ENCODE measurements at places on chromosomes 12 and 14.

DNA sequence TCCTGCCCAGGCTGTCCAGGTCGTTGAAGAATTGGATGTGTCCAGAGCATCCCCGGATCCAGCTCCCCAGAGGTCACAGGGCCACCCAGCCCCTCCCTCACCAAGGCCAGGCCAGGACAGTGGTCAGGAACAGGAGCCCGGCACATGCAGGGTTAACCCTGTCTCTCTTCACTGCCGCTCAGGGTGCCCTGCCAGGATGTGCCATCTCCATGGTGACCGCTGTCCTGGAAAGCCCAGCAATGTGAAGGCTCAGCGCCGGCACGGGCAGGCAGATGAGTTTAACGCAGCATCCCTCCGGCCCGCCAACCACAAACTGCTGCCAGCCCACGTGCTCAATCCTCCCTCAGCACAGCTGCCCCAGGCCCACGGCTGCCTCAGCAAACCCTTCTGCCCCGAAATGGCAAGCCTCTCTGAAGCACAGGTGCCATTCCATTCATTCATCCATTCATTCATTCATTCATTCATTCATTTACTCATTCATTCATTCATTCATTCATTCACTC is 4.4 kb downstream of the TMEM179 start:
- DNase-seq: peak; percentile 13

DNA sequence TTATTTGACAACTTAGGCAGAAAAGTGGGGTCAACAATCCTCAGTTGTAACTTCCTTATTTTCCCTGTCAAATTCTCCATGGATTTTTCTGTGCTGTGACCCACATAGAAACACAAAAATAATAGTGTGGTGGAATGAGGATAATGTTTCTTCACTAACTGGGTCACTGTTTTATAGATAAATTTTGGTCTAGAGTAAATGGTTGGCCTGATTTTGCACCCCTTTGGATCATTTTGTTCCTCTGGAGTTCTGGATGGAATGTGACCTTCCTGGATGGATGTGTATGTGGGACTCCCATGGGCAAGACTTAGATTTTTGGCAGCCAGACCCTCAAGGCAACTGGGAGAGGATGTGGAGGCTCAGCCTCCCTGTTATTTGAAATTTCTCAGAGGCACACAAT is 52.7 kb upstream of the RNU6-8 start:
- no peak for DNase-seq

DNA sequence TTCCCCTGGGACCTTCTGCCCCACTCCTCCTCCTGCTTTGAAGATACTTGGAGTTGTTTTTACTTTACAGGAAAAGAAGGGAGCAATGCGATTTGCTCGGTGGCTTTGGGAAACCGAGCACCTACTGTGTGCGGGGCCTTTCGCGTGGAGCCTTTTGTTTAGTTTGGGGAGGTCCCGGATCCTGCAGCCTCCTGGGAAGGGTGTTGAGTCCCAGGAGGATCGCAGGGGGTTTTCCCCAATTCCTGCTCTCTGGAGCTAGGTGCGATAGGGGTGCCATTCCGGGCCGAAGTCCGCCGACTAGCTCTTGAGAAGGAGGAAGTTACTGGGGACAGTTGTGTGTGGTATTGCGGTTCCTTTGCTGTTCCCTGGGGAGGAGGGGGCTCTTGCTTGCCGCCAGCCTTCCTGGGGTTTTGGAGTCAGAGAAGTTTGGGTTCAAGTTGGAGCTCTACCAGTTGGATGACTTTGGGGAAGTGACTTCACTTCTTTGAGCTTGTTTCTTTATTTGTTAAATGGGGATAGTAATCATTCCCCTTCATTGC is 1.1 kb downstream of the BRI3BP start:
- no peak for DNase-seq

GRCh38 chr14:97251491-97252155 is 454.4 kb downstream of the VRK1 start:
- DNase-seq: no peak

- DNase-seq: no peak
Observed at GRCh38 chr14:105641075-105641937, 114.9 kb downstream of the TMEM121 start.

- peak; percentile 19 for DNase-seq
Observed at GRCh38 chr12:70400124-70400523, 34.0 kb downstream of the KCNMB4 start.

GRCh38 chr14:25050269-25051150 is 563 bp upstream of the STXBP6 start:
- no peak for DNase-seq

DNA sequence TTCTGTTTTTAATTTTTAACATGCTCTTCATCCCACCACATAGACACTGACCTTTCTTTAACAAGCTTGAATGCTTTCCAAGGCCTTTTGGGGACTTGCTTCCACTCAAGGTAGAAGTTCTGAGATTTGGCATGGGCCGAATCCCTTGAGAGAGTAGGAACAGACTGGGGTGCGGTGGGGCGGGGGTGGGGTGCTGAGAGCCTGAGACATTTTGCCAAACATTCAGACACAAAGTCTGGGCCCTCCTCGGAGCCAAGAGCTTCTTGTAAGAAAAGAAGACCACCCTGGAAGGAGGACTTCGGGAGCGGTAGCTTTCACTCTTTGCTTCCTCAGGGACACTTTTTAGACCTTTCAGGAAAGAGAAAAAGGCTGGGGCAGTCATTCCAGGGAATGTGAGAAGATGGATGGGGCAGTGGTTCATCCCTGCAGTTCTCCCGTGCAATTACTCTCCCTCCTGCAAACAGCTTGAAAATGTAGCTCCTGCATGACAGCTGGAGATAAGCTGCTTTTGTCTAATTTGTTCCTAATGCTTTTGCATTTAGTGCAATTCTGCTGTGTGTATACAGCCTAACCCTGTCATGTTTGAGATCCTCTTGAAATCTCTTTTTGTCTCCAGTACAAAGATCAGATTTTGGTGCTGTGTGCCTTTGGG is 16.3 kb upstream of the MYO1H start:
- no peak for DNase-seq

DNA sequence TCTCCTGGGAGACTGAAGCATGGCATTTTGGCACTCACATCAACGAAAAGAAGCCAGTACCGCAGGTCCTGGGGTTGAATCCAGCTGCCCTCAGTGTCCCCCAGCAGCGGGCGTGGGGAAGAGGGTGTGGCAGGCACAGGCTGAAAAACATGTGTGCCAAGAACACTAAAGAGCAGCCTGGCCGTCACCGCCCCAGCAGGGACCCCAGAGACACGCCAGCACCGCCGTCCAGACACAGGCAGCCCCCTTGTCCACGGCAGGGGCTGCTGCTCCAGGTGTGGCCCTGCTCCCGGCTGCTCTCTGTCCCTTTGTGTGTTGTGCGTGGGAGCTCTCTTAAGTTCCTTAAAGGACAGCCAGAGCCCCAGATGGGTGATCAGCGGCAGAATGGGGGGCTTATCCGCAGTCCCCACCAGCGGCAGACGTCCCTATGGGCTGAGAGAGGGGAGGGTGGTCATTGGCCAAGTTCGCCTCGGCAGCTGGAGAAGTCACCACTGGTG is 556 bp downstream of the PHETA1 start:
- no peak for DNase-seq

DNA sequence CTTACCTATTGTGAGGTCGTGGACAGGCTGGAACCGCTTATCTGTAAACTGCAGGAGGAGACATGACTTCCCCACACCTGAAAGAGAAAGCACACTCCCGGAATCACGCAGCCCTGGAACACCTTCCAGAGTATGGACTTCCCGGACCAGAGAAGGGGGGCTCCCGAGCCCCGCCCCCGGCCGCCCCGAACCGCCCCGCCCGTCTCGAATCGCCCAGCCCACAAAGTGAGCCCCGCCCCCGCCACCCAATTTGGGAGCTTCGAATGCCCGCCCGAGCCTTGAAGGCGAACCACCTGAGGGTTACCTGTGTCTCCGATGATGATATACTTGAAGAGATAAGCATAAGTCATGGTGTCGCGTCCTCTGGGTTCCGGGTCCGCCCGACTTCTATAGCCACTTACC is 235 bp downstream of the RAB2B start:
- DNase-seq: no peak

- DNase-seq: no peak
Observed at GRCh38 chr12:17577405-17577804, 512.6 kb downstream of the RERGL start.

DNA sequence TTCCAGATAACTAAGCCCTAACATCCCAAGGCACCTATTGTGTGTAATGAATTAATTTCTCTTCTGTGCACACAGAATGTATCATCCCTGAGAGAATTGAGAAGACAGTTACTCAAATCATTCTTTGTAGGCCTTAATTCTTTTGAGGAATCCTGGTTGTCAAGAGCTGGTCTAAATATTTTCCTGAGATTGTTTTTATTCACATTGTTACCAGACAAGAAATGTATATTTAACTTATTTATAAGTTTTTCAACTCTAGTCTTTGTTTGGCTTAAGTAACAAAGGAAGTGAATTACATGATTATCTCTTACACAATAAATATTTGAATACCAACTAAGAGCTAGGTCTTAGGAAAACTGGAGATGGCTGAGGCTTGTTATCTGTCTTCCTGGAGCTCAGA is 169.4 kb downstream of the DACT1 start:
- no peak for DNase-seq

GRCh38 chr12:102642199-102642598 is 161.8 kb upstream of the IGF1 start:
- DNase-seq: no peak

- no peak for DNase-seq
Observed at GRCh38 chr12:2998789-2999264, 39.6 kb downstream of the TEAD4 start.

GRCh38 chr14:68145539-68145938 is 326.0 kb downstream of the RAD51B start:
- DNase-seq: no peak

Measured in NCI-H1417 treated with DMSO at 0.1 percent for 48 hours (cell line).